ENCODE measurements at places on chromosomes 7 and 10.

DNA sequence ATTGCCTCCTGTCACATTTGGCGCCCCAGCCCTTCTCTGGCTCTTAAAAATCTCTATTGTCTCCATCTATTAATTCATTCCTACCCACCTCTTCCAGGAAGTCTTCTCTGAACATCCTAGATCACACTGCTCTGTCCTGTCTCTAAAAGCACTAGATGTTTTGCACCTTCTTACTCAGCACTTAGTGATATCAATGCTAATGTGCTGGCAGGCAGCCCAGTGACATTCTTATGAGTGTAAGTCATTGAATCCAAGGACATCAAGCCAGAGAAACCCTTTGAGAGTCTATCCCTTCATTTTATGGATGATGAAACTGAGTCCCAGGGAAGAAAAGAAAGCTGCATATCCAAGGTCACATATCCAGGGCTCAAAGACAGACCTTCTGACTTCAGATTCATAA, 48.3 kb upstream of the PAX2 start:
- no peak for DNase-seq

- no peak for DNase-seq
These were observed 26.9 kb upstream of the TRIM56 start for GRCh38 chr7:101058355-101058754.

- DNase-seq: peak; percentile 38
These were observed 581 bp downstream of the FAM3C start for GRCh38 chr7:121395494-121395960.

DNA sequence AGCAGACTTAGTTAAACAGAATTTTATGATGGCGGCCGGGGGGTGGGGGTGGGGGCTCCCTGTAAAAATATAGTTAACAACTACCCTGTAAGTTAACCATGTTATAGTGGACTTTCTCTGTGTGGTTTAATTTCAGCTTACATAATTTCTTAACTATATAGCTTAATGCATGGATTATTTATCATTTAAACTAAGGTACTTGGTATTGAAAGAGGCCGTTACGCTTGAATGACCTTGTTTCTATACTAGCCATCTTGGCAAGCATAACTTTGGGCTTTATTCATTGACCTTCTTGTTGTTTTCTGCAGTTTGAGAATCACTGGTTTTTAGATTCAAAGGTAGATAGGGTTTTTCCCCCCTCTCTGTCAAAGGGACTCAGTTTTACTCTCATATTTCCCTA, 8.4 kb downstream of the EIF4EBP2 start:
- no peak for DNase-seq

DNA sequence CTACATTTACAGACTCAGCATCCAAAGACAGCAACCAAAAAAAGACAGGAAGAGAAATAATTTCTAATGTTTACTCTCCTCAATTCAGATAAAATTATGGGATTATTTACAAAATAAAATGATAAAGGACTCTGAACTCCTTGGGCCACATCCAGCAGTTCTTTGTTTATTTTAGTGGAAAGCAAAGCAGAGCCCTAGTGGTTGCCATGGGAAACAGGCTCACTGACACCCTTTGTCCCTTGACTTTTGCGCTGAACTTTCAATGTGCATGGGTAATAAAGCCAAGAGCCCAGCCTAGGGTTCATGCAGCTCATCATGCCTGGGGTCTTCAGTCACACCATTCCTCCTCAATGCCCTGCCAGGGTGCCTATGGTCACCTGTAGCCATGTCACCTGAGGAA, 442.6 kb upstream of the IGFBP3 start:
- no peak for DNase-seq

- no peak for DNase-seq
These were observed 395.7 kb downstream of the THSD7A start for GRCh38 chr7:11436316-11436715.

- DNase-seq: no peak
These were observed 1017.5 kb downstream of the SORCS1 start for GRCh38 chr10:106147021-106147420.

DNA sequence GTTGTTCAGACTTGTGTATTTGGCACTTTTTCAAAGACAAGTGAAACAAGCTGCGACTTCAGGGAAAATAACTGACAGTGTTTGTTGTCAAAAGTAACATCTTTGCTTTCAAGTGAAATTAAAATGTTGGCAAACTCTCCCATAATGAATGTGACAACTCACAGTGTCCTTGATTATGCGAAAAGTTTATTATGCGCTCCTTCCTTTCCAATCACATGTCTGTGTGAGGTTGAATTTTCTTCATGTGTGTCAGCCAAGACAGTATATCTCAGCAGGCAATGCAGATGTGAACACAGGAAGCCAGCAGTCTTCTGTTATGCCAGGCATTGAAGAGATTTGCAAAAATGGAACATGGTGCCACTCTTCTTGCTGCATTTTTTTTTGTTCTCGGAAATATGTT, 28.7 kb downstream of the FBH1 start:
- DNase-seq: no peak

DNA sequence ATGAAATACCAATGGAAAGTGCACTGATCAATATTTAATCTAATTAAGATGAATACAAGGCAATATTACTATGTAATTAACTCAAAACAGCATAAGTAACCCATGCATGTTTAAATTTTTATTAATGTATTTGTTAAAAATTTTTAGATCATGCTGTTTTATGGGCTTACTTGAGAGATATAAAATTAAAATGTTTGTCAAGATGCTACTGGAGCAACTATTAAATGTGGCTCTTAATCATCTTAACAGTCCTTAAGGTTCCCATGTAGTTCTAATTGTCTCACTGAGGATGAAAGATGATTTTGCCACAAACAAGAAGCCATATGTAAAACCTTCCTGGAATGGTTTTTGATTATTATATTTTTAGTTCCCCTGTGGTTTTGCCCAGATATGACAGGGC, 897.1 kb downstream of the KCNMA1 start:
- DNase-seq: no peak

DNA sequence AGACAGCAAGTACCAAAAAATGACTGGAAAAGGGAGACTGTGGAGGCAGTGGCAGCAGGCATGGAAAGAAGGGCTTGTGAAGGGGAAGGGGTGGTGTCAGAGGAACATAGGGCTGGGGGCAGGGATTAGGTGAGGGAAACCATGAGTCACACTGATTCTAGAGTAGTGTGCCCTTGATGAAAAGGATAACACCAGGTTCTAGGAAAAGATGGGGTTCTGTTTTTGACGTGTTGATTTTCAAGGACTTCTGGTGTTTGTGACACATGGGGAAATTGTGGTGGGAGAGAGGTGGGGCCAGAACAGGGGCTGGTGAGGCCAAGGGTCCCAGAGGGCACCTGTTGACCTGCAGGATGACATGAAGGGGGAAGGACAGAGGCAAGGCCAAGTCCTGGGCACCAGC, 57.1 kb downstream of the FIGNL1 start:
- DNase-seq: no peak

- no peak for DNase-seq
These were observed 108.6 kb downstream of the RAB11FIP2 start for GRCh38 chr10:117938104-117938503.

- DNase-seq: peak; percentile 29
These were observed 25.1 kb upstream of the GHRHR start for GRCh38 chr7:30938435-30939316.

DNA sequence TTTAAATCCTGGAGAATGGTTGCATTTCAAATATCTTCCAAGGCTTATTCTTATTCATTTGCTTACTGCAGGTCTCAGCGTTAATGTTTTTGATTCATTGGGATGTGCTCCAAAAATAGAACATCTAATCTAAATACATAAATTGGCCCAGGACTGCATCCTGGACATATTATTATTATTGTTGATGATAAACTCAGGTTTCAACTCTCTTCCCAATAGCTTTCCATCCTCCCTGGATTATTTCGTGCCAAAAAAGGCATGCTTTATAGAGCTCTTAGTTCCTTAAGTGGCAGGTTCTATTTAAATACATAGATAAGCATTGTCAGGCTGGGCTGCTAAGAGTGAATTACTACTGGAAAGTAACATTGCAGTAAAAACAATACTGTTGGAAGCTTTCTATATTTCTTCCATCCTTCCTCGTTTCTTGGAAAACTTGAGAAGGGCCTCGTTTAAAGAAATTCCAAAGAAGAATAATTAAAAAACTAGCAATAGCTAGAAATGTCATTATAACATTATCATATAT, 14.7 kb upstream of the PRKAR2B start:
- DNase-seq: no peak

GRCh38 chr7:158827411-158828132, 1.7 kb downstream of the ESYT2 start:
- DNase-seq: no peak

- peak; percentile 59 for DNase-seq
These were observed 534 bp downstream of the UBE3C start for GRCh38 chr7:157139111-157139809.

DNA sequence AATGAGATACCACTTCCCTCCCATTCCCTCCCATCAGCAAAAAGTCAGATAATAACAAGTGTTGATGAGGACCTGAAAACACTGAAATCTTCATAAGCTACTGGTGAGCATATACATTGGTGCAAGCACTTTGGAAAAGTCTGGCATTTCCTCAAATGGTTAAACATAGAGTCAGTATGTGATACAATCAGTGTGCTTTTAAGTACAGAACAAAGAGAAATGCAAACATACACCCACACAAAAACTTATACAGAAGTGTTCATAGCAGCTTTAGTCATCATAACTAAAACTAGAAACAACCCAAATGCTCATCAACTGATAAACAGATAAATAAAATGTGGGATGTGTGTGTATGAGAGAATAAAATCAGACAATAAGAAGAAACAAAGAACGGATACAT, 261.9 kb downstream of the ELMO1 start:
- DNase-seq: no peak

DNA sequence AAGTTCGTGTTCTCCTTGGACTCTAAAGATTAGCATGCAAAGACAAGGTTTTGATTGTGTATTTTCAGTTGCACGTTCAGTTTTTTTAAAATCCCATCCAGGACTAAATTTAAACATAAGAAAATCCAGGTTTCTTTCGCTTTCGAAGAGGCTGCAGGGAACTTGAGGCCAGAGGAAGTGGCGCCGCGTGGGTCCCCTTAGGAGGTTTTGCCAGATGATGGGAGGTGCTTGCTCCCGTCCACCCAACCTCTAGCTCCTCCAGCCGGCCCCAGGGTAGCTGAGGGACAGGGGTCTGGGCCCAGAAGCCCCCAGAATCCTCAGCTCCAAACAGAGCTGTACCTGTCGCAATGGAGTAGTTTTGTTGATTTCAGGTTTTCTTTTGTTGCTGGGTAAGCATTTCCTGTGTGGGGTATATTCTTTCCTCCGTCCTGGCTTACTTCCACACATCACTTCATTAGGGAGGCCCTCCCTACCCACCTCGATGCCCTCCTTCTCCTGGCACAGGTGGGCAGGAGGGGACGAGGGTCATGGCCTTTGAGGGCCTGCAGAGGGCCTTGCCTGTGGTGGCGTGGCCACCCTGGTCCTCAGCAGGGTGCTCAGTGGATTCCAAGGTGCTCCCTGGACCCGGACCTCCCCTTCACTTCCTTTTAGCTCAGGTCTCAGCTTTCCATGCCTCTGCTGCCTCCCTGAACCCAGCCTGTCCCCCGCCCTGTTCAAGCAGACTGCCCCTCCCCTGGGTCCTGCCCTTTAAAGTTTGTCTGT, 32.6 kb downstream of the LHPP start:
- no peak for DNase-seq

DNA sequence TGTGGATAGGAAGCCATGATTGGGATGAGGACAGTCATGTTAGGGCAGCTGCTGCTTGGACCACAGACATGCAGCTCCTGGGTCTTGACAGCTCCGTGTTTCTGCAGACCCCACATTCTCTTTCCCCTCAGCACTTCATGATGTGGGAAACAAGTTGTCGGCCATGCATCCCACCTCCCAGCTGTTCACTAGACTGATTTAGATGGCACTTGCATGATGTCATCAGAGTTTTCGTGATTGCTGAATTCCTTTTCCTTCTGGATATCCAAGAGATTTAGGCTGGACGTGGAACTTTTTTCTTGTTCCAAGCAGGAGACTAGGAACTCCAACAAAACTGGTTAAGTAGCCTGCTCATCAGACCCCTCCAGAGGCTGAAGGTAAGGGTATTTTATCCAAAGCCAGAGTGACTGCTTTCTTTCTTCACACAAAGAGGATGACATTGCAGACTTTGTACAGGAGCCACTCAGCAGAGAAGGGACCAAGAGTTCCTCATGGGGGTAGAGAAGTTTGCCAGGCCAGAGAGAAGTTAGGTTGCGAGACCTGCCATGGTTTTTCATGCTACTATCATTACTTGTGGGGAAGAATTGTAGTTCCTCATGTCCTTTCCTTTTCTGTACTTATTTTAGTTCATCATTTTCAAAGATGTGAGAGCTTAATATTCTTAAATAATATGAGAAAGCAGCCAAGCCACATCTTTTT, 117.7 kb upstream of the GJD4 start:
- no peak for DNase-seq

DNA sequence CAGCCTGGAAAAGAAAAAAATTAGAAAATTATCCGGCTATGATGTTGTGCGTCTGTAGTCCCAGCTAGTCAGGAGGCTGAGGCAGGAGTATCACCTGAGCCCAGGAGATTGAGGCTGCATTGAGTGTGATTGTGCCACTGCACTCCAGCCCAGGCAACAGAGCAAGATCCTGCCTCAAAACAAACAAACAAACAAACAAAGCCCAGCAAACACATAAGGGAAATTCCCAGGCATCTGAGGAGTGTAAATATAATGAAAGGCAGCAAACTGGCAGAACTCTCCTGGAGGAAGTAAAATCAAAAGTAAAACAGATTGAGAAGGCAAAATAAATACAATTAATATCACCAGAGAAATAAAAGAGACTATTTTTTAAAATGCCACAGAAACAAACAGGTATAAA, 84.5 kb upstream of the ITGB1 start:
- no peak for DNase-seq

DNA sequence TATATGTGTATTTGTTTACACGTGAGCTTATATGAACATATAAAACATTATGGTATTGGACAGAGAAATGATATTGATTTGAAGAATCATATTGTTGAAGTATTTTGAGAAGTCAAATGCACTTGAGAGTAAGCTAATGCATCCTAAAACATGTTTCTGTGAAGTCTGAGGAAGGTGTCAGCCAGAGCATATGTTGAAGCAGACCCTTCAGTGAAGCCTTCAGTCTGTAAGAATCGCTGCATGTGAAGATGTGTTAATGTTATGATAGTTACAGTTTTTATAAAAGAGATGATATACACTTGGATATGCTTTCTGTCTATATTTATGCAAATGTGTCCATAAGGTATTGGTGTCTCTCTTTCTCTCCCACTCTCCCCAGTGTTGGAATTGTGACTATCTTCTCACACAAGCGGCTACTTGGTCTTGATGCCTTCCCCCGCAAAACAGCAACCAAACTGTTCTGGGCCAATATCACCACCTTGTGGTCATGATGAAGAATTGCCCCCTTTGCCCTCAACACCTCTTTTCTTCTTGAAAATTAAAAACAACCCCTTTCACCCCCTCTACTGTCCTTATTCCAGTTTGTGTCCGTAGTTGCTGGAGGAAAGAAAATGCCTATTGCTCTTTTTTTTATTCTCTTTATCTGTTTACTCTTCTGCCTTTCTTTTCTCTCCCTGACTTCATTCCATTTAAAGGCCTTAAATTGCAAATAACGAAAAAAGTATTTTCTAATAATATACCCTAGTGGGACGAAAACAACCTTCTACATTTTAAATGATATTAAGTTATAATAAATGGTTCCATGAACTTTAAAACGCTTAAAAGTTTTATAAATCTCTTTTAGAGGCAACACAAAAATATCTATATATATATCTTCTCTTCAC, 64.9 kb downstream of the IKZF1 start:
- DNase-seq: no peak
